ENCODE measurements at places on chromosomes 3 and 15.

DNA sequence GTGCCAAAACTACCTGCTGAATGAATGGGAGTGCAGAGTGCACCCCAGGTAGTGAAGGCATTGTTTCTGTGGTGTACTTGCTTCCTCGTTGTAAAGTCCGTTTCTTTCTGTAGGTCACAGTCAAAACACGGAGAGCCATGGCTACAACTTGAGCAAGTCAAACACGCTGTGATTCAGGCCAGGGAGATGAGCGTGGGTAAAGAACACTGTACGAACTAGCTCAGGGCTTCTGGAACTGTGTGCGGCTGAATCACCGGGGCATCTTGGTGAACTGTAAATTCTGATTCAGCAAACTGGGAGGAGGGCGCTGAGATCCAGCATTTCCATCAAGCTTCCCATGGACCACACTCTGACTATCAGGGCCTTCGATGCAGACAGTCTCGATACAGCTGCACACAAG, 5.0 kb upstream of the TNK2 start:
- no peak for DNase-seq

DNA sequence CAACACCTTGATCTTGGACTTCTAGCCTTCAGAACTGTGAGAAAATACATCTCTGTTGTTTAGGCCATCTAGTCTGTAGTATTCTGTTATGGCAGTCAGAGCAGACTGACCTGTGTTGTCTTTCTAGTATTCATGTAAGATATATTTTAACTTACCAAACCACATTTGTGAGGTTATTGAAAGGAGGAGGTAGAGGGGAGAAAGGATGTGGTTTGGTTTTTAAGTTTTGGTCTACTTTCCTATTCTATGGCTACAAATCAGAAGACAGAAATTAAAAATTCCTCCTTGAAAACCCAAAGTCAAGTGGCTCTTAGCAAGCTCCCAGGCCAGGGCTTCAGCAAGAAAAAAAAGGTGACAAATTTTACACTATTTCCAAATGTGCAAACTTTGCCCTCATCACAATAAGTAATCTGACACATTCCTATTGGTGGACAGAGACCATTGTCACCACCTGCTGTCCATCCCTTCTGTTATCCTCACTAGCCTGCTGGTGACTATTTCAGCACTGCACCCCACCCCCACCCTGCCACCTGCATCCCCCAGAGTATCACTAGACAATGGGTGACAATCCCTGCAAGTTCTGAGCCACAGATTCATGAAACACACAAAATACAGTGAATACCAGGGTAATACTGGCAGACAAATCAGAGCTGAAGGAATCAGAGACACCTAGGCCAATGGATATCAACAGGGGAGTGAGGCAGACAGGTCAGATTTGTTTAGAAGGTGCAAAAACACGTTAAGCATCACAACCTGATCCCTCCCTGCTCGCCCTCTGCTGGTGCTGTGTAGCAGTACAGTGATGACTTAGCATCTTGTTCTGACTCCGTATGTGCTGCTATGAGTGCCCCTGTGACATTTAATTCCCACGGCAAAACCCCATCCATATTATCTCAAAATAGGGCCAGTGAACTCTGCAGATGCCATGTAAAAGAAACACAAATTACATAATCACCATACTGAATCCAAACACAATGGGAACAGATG, 79.0 kb upstream of the DCLK3 start:
- peak; percentile 60 for DNase-seq

DNA sequence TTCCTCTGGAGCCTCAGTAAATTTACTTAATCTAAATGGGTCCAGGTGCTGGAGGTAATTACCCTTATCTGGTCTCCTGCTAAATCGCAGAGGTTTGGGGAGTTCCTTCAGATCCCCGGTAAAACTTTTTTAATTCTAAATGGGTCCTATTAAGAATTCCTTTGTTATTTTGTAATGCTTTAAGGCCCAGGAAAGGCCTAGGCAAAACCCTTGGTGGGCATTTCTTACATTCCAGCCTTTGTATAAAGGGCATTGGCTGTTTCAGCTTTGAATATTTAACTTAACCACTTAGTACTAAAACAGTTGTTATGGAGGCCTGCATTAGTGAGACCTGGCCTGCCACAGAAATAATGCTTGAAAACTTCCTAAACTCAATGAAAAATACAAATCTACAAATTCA, 14.9 kb upstream of the ZNF662 start:
- DNase-seq: no peak

GRCh38 chr3:141279077-141279967, 47.7 kb downstream of the PXYLP1 start:
- no peak for DNase-seq

DNA sequence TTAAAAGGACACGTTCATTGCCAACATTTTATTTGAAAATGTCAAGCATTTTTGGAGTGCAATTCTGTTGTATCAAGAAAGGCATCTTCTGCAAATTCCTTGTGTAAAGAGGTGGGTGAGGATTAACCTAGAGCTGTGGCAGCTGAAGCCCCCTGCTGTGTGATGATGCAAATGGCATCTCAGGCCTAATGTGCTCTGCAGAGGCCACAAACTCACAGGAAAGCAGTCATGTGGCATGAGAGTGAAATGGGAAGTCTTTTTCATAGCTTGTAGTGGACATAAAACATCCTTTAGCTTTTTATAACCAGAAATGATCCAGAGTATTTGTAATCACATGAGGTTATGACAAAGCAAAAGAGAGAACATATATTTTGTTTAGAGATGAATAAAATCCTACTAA, 6.4 kb downstream of the CADM2 start:
- no peak for DNase-seq

Measured in stimulated activated CD4-positive, alpha-beta T cell treated with anti-CD3 and anti-CD28 coated beads, Interleukin-4, amount 100 ng/mL, for 48 hours (primary cell).